ENCODE measurements at places on chromosomes 11 and 22.

DNA sequence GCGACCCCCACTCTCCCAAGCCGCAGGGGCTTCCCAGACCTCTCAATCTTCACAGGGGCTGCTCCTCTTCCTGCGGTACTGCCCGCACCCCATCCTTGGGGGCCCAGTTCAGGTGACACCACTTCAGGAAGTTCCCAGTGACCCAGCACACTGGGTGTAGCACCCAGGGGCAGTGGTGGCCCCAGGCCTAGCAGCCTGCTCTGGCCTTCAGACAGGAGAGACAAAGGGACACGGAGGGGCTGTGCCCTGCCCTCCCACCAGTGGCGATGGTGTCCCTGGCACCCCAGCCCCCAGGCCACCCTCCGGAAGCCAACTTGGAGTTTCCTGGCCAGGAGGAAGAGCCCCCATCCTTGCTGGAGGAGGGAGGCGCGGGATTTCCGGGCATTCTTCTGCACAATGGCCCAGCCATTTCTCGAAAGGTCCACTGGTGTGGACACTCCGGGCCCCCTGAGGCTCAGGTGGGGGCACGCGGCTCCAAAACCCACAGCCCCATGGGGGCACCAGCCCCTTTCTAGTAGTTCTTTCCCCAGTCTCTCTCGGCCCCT lies 978 bp upstream of the CLDN5 start:
- H3K27ac ChIP-seq = no peak overlapping the region
- peaks cover 36% of the 10 kb centered on the region for H3K27me3 ChIP-seq
- peaks cover 26% of the 10 kb centered on the region for H3K36me3 ChIP-seq
- H3K4me1 ChIP-seq = peaks cover 49% of the 10 kb centered on the region

DNA sequence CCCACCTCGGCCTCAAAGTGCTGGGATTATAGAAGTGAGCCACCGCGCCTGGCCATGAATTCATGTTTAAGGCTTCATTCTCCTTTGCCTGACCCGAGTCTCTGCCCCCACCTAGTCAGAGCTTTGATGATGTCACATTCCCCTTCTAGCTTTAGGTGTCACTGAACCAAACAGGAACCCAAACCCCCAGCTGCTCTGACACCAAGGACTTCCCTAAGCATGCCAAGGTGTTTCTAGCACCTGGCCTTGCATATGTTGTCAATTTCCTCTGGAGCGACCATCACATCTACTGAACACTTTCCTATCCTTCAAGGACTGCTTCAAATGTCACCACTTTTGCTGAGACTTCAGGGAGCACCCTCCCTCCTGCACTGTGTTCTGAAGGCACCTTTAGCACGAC lies 2.3 kb downstream of the F2 start:
- H3K4me1 ChIP-seq = peaks cover 21% of the 10 kb centered on the region
- H3K27me3 ChIP-seq = peaks cover 3% of the 10 kb centered on the region
- DNase-seq = no peak
- H3K4me3 ChIP-seq = no peak overlapping the region
- H3K36me3 ChIP-seq = no peaks in the 10 kb centered on the region
- H3K27ac ChIP-seq = no peak overlapping the region

- no peak overlapping the region for H3K4me3 ChIP-seq
- H3K4me1 ChIP-seq = no peaks in the 10 kb centered on the region
- H3K27me3 ChIP-seq = peaks cover 8% of the 10 kb centered on the region
- no peak for DNase-seq
- H3K27ac ChIP-seq = no peak overlapping the region
- no peaks in the 10 kb centered on the region for H3K36me3 ChIP-seq
Measured at GRCh38 chr11:19698493-19699292, 13.9 kb upstream of the NAV2 start.

DNA sequence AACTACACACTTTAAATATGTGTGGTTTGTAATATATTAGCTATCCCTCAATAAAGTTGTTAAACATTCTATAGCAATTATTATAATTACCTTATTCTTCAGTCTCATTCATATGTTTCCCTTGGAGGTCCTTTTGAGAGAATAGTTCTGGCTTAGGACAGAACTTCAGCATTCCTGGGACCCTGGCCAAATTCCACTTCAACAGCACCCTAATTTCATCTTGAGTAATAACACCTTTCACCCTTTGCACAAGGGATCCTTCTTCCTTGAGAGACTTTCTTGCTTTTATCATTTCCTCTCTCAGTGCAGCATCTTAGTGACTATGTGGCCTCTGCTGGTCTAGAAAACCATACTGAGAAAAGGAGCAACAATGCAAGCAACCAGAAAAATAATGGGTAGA lies 255.9 kb downstream of the C11orf87 start:
- H3K27ac ChIP-seq = no peak overlapping the region
- no peak overlapping the region for H3K4me3 ChIP-seq
- H3K27me3 ChIP-seq = no peaks in the 10 kb centered on the region
- no peak for DNase-seq

- no peak overlapping the region for H3K4me3 ChIP-seq
- no peaks in the 10 kb centered on the region for H3K36me3 ChIP-seq
- no peaks in the 10 kb centered on the region for H3K27me3 ChIP-seq
- peaks cover 15% of the 10 kb centered on the region for H3K4me1 ChIP-seq
- no peak for DNase-seq
Measured at GRCh38 chr22:40021401-40022000, 26.7 kb downstream of the FAM83F start.

DNA sequence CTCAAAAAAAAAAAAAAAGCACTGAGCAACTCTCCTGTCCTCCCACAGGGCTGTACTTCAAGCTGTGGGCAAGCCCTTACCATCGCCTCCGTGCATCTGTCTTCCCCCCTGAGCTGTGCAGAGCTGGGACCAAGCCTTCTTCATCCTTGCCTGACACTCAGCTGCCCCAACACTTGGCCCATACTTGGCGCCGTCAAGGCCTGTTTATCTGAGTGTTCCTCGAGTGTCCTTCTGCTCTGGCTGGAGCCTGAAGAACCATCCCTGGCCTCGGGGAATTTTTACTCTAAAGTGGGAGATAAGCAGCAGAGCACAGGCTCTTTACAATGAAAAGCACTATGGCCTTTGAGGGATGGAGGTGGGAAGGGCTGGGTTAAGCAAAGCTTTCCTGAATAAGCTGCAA lies 1.6 kb upstream of the TIRAP start:
- H3K27me3 ChIP-seq = no peaks in the 10 kb centered on the region
- no peak for DNase-seq
- no peak overlapping the region for H3K4me3 ChIP-seq
- H3K36me3 ChIP-seq = peaks cover 17% of the 10 kb centered on the region
- H3K4me1 ChIP-seq = peaks cover 19% of the 10 kb centered on the region

GRCh38 chr11:100525635-100526034 lies 161.5 kb upstream of the ARHGAP42 start:
- H3K27ac ChIP-seq = no peak overlapping the region
- no peaks in the 10 kb centered on the region for H3K36me3 ChIP-seq
- H3K4me3 ChIP-seq = no peak overlapping the region
- no peaks in the 10 kb centered on the region for H3K4me1 ChIP-seq
- no peaks in the 10 kb centered on the region for H3K27me3 ChIP-seq

GRCh38 chr11:119365071-119365591 lies 16.4 kb downstream of the USP2 start:
- H3K4me1 ChIP-seq = peaks cover 66% of the 10 kb centered on the region
- H3K36me3 ChIP-seq = peaks cover 2% of the 10 kb centered on the region
- DNase-seq = no peak
- H3K27ac ChIP-seq = no peak overlapping the region
- no peaks in the 10 kb centered on the region for H3K27me3 ChIP-seq
- H3K4me3 ChIP-seq = no peak overlapping the region

DNA sequence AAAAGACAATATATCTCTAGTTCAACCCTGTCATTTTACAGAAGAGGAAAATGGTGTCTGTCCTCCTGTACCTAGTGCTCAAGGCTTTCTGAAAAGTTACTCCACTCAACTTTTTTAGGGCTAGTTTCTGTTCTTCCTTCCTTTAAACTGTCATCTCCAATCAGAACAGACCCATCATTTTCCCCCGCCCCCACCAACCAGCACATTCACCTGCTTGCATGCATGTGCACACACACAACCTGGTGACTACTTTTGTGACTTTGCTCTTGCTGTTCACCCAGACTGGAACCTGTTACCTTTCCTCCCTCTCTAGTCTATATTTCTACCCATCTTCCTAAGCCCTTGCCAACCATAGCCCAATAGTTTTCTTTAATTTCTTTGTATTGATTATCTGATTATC lies 5.6 kb downstream of the FBXO7 start:
- peaks cover 20% of the 10 kb centered on the region for H3K4me1 ChIP-seq
- no peak overlapping the region for H3K27ac ChIP-seq
- H3K36me3 ChIP-seq = peaks cover 59% of the 10 kb centered on the region

DNA sequence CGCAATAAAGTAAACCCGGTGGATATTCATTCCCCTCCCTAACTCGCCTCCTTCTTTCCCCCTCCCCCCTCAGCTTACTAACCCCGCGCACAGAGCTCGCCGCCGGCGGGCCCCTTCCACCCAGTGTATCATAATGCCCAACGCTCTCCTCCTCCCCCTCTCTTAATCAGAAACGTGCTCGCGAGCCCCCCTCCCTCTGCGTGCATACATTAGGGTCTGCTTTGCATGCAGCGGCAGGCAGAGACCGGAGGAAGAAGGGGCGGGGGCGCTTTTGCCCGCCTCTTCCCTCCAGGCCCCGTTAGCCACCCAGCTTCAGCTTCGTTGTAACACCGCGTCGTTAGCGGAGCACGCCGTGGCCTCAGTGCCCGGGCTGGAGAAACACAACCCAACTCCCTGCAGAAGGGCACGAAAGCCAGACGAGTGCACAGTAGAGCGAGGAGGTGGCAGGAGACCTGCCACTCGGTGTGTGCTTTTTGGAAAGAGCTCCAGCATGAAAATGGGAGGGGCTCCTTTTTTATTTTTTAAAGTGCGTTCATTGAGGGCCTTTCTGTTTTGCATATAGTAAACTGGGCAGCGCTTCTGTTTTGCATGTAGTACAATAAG lies 901 bp upstream of the KMT2A start:
- peaks cover 16% of the 10 kb centered on the region for H3K36me3 ChIP-seq
- no peaks in the 10 kb centered on the region for H3K27me3 ChIP-seq
- DNase-seq = peak; percentile 64
- H3K4me3 ChIP-seq = peak overlapping the region; percentile 91
- H3K4me1 ChIP-seq = peaks cover 37% of the 10 kb centered on the region
- peak overlapping the region; percentile 79 for H3K27ac ChIP-seq

GRCh38 chr11:42036201-42036600 lies 576.7 kb upstream of the LRRC4C start:
- H3K27me3 ChIP-seq = no peaks in the 10 kb centered on the region
- no peak overlapping the region for H3K4me3 ChIP-seq
- H3K27ac ChIP-seq = no peak overlapping the region
- no peaks in the 10 kb centered on the region for H3K4me1 ChIP-seq

GRCh38 chr11:26187639-26188038 lies 144.3 kb upstream of the ANO3 start:
- no peaks in the 10 kb centered on the region for H3K36me3 ChIP-seq
- H3K27me3 ChIP-seq = no peaks in the 10 kb centered on the region
- DNase-seq = no peak

DNA sequence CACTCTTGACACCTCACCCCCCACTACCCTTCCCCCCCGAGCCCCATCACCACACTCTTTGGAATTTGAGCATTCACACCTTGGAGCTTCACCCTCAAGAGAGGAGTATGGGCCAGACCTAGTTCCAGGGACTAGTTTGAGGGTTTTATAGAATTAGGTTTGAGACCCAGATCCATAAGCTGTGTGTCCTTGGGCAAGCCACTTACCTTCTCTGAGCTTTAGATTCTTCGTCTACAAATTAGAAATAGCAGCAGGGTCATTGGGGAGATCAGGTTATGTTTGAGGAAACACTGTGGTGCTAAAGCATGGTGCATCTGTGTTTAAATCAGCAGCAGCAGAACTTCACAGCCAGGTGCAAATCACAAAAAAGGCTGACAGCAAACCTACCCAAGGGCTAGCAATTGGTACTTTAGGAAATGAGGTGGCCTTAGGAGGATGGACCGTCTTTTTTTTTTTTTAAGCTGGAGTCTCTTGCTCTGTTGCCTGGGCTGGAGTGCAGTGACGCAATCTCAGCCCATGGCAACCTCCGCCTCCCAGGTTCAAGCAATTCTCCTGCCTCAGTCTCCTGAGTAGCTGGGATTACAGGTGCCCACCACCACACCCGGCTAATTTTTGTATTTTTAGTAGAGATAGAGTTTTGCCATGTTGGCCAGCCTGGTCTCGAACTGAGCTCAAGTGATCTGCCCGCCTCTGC lies 114.8 kb downstream of the MICAL2 start:
- peaks cover 5% of the 10 kb centered on the region for H3K4me1 ChIP-seq
- no peaks in the 10 kb centered on the region for H3K27me3 ChIP-seq
- DNase-seq = no peak
- H3K4me3 ChIP-seq = no peak overlapping the region
- H3K27ac ChIP-seq = no peak overlapping the region

- no peaks in the 10 kb centered on the region for H3K27me3 ChIP-seq
- H3K4me1 ChIP-seq = no peaks in the 10 kb centered on the region
- H3K36me3 ChIP-seq = no peaks in the 10 kb centered on the region
Measured at GRCh38 chr11:99537681-99538080, 516.9 kb downstream of the CNTN5 start.

- H3K4me3 ChIP-seq = no peak overlapping the region
- H3K36me3 ChIP-seq = no peaks in the 10 kb centered on the region
- no peaks in the 10 kb centered on the region for H3K4me1 ChIP-seq
- peaks cover 79% of the 10 kb centered on the region for H3K27me3 ChIP-seq
Measured at GRCh38 chr11:119700030-119700429, 29.0 kb downstream of the NECTIN1 start.

Data from K562 (cell line).